Right lung (tissue), 10 donors: ENCODE measurements at places on chromosomes 16 and 17. TPM values are rescaled to one million over a fixed set of nuclear protein-coding genes. Genes with fewer than 3 reads are reported as not detected.
A peak's percentile ranks its signal among the peaks of the same experiment; 100 is the strongest.

DNA sequence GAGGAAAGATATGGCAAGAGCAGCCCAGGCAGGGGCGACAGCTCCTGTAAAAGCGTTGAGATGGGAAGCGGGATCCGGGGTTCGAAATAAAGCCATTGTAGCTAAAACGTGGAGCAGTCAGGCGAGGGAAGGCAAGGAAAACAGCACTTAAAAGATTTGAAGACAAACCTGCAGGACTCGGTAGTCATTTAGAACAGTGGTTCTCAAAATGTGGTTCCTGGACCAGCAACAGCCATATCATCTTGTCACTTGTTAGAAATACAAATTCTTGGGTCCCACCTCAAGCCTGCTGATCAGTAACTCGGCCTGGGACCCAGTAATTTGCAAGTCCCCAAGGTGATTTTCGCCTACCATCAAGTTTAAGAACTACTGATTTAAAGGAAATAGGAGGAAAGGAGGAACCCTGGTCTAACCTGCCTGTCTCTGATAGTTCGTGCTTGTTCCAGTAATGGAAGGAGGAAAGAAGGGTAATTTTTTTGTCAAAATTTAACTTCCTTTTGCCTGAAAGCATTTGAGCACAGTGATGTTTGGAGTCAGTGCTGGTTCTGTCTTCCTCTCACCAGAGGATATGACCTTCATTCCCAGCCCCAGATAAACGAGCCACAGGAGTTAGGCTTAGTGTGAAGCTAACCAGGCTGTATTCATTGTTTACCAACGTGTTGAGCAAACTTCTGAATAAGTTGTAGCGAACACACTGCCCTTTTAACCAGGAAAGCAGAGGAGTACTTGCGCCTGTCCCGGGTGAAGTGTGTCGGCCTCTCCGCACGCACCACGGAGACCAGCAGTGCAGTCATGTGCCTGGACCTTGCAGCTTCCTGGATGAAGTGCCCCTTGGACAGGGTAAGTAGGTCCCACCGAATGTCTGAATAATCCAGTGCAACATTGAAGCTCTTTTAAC, 1.1 kb downstream of the ORC6 start:
- no peak for DNase-seq

DNA sequence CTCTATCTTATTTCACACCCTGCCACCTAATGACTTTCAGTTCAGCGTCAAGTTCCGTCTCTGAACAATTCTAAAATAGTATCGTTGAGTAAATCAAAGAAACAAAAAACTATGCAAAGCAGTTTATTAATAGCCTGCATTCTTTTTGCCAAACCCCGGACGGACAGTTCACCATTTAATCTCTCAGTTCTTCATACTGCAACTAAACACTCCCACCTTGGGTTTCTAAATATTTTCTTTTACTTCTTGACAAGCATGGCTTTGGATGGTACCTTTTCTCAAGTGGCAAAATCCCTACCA, 1.2 kb downstream of the MYH11 start:
- no peak for DNase-seq

DNA sequence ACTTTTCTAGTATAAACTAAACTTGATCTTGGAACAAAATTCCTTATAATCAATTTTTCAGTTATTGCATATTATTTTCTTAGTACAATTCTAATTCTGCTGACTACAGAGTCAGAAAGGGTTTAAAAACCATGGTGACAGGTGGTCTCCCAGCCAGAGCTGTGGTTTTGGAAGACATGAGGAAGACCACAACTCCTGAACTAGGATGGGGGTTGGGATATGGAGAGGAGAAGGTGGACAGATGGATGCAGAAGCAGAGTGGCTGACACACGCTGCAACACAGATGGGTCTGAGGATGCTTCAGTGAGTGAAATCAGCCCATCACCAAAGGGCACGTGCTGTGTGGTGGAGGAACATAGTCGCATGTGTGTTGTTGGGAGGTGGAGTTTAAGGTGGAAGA, 187.7 kb downstream of the LGALS9B start:
- DNase-seq: no peak

DNA sequence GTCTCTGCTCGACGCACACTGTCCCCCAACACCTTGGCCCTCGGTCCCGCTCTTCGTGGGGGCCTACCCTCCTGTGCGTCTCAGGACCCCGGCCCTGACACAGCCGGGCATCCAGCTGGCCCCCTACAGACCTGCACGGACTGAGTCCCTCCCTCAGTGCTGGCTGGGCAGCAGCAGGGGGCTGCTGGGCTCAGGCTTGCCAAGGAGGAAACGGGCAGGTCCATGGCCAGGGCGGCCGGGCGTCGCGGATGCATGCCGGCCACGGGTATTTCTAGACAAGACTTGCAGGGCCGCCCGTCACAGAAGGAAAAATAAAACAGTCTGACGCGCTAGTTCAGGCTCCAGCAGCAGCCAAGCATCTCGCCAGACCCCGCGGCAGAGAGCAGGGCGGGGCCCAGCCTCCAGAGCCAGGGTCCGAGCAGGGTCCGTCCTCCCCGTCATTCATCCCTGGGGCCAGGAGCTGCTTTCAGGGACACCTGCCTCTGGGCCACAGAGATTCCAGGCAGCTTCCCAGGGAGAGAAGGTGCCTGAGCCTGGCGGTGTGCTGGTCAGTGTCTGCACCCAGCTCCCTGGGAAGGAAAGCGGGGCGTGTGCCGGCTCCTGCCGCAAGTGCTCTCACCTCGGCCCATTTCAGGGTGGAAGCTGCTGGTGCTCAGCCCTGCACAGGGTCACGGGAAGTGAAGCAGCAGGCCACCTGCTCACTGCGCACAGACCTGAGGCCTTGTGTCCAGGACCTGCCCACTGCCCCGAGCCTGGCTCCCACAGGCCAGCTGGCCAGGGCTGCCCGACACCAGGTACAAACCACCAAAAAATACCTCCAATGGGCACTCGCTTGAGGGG, 7.2 kb upstream of the PVALEF start:
- no peak for DNase-seq

DNA sequence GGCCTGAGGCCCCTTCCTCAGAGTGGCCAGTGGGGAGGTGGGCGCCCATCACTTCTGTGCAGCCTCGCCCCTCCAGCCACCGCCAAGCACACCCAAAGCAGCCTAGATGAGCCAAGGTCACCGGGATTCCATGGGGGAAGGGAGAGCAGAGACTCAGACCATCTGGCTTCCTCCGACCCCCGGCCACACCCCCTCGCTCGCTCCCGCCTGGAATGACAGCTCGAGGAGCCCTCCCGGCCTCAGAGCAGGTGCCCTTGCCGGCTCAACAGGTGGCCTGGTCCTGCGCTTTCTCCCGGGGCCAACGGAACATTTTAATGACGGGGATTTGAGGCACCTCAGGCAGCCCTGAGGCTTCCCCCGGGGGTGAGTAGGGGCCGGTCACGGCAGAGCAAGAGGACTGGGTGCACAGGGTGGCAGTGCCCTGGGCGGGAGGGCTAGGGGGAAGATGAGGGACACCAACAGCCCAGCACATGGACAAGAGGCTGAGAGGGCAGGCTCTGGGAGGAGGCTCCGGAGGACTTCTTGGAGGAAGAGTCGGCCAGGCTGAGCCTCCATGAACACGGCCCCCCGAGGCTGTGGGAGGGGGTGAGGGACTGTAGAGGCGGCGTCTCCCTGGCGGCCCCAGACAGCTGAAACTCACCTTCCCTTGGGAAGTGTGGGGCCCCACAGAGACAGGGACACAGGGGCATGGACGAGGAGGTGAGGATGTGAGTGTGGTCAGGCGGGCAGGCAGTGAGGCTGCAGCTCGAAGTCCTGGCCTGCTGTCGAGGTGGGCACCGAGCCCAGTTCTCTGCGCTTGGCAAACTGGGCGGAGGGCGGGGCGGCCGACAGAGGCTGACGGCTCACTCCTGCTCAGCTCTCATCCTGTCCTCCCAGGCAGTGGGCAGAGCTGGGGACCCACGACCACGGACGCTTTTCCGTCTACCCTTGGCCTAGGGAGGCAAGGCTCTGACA, 12.5 kb upstream of the C1QTNF8 start:
- no peak for DNase-seq

DNA sequence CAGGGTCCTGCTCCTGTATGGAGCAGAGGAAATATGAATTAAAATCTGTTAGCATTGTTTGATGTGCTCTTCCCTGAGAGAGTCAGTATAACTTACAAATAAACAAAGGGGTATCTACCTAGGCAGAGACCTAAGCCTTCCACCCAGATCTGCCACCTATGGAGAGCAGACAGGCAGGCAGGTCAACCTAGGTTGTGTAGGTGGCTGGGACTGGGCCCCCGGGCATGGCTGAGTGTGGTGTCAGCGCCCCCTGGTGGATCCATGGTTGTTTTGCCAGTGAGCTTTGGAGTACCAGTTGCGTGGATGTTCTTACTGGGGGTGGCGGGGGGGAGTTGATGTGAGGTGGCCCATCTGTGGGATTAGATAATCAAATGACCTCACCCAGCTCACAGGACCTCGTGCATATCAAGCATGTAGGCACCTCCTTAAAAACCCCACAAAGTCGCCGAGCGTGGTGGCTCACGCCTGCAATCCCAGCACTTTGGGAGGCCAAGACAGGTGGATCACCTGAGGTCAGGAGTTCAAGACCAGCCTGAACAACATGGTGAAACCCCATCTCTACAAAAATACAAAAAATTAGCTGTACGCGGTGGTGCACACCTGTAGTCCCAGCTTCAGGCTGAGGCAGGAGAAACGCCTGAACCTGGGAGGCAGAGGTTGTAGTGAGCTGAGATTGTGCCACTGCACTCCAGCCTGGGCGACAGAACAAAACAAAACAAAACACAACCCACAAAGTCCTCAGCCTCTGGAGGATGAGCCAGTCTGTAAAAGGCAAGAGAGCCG, 17.6 kb downstream of the DUS2 start:
- peak; percentile 31 for DNase-seq

DNA sequence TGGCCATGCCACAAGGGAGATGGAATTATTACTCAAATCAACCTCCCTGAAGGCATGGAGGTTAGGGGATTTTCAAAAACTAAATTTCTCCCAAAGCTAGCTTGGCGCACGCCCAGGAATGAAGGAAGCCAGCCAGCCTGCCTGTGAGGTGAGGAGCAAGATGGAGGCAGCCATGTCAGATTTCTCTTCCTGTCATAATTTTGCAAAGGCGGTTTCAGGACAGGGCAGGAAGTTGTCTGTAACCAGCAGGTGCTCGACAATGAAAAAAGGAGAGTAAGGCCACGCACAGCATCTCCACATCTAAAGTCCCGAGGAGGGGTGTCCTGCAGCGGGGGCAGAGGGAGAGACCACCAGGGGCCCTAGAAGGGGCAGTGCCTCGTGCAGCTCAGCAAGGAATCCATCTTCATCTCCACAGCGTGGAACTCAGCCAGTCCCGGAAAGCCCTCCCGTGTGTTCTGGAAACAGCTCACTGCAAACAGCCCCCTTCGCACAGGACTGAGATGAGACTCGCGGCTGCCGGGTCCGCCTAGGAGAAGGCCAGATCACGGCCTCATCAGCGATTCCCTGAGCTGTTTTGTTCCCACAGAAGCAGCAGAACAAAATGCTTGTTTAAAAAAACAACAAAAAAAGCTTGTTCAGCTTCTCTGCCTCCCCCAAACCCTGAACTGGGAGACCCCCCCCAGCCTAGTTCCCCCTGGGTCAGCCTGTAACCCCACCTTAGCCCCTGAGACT, 47.8 kb downstream of the SLC7A5 start:
- DNase-seq: no peak

DNA sequence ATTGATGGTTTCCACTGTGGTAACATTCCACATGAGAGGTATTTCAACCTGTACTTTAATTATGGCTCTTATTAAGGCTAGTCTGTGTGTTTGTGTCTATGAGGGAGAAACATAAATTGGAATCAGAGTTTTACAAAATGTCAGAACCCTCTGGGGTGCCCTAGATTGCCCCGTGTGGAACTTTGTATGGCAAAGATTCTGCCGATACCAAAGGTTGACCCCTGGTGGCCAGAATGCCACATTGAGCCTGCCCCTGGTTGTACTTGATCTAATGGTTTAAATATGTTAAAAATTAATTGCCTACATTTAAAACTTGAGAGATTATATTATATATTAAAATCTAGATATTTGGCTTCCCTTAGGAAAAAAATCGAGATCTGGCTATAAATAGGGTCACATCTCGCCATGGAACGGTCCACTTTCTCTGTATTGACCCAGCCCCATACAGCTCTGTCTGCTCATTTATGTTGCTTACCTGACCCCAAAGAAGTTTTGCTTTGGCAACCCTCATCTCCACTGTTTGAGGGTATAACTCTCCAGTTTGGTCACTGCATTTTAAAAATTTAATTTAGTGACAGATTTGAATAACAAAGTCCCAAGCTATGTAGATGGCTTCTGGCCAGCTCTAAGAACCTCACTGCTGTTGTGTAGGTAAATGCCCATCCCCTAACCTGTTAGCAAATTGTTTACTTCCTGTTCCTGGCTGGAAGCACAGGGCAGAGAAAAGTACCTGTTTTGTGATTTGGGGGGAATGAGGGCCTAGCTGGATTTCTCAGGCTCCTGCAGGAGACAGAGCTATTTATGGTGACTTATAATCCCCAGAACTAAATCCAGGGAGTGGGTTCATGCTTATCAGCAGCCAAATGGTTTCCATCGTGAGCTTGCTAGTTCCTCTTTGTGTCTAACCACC, 95.0 kb downstream of the PLCG2 start:
- DNase-seq: peak; percentile 25

DNA sequence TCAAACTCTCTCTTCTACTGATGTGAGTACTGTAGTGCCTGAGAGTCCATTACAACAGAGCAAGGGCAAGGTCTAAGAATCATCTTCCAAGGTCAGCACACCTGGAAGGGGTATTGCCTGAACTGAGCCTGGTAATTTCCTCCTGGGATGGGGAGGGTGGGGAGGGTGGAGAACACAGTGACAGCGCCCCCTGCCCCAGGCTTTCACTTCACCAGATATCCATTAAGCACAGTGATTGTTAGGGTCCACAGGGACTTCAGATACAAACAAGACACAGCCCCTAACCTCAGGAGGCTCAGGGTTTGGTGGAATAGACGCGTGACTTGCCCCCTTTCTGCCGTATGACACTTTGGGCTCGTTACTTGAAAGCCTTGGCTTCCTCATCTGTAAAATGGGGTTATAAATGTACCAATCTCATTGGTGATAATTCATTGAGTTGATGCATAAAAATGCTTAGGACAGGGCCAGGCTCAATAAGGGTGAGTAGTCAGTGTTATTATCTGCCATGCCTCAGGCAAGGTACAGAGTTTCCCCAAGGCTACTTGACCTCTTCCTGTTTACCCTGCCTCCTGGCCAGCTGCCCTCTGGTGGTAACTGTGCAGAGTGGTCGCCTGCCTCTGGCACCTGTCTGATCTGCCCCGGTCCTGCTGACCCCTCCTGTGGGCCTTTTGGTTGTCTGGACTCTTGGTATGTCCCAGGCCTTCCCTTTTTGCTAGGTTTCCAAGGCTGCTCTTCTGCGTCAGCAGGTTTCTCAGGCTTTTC, 13.1 kb upstream of the BRD7 start:
- DNase-seq: no peak

- no peak for DNase-seq
Observed at GRCh38 chr17:55606488-55606815, 95.2 kb upstream of the SMIM36 start.

The VPS9D1 gene
- 7.7 TPM for polyA plus RNA-seq

The TSPAN10 gene
- 3.7 TPM for polyA plus RNA-seq

The GRIN2A gene
- 0.34 TPM for polyA plus RNA-seq
